ENCODE measurements at places on chromosomes 1 and 21.

DNA sequence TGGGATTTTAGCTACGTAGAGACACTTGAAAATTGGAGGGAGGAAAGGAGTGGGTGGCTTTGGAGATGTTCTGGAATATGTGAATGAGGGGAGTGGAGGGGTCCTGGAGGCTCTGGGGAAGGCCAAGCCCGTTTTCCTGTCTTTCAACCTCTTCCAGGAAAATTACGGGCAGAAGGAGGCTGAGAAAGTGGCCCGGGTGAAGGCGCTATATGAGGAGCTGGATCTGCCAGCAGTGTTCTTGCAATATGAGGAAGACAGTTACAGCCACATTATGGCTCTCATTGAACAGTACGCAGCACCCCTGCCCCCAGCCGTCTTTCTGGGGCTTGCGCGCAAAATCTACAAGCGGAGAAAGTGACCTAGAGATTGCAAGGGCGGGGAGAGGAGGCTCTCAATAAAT lies 442 bp upstream of the RUSC1 start:
- DNase-seq: no peak

GRCh38 chr1:12368646-12369045 lies 138.8 kb downstream of the VPS13D start:
- no peak for DNase-seq

GRCh38 chr1:206584683-206585082 lies 27.6 kb downstream of the EIF2D start:
- DNase-seq: no peak

- DNase-seq: no peak
Measured at GRCh38 chr1:247337250-247337746, 5.6 kb upstream of the ZNF496 start.

GRCh38 chr21:29224006-29224405 lies 74.7 kb upstream of the BACH1 start:
- DNase-seq: peak; percentile 28

DNA sequence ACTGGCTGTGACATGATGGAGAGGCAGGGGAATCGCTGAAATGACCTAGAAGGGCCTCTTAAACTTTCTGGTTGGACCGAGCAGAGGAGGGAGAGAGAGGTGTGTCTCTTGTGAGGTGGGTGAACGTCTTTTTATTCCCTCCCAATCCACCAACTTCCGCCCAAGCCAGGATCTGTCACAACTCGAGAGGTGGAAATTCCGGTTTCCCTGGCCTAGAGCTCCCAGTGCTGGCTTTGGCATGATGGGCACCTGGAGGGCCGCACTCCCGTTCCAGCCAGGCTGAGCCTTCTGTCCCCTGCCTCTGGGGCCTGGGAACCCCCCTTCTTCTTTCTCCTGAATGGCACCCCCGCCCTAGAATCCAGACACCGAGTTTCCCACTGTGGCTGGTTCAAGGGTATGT lies at the start of gene SEMA4A:
SEMA4A (plus strand) TSS at position 224 of the 400 bp plus-strand sequence. CDS start 994 bp downstream, outside the sequence.
- no peak for DNase-seq

DNA sequence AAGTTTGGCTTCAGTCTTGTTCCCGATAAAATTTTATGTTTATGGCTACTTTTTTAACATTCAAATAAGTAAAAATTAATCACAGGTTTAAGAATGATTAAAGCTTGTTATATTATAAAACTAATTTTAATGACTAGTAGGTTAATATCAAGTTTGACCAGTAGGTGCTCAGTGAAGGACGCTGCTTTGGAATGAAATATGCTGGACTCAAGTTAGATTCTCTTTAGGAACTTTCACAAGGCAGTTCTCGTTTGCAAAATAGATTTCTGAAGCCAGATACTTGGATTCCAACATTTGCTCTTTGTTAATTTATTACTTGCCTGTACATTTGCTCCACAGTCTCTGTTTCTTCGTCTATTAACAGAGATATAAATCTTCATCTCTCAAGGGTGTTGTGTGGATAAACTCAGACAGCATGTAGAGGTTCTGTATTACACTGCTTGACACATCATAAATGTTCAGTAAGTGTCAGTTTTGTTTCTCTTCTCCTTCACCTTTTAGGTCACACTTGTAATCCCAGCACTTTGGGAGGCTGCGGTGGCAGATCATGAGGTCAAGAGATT lies 432.8 kb upstream of the CHRM3 start:
- no peak for DNase-seq

DNA sequence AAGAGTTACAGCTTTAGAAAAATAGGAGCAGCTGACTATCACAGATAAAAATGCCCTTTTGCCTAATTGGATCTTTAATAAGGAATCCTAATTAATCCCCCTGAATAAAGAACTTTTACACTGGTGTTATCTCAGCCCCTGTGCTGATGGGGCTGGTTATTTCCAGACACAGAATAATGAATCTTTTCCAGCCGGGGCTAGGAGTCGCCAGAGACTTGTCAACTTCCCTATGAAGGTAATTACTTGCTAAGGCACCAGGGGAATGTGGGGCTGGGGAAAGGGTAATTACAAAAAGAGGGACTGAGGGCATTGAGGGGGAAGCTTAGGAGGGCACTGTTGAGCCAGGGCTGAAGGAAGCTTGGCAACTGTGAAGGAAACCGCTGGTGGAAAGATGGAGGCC lies 34.5 kb downstream of the HMGB4 start:
- DNase-seq: no peak

DNA sequence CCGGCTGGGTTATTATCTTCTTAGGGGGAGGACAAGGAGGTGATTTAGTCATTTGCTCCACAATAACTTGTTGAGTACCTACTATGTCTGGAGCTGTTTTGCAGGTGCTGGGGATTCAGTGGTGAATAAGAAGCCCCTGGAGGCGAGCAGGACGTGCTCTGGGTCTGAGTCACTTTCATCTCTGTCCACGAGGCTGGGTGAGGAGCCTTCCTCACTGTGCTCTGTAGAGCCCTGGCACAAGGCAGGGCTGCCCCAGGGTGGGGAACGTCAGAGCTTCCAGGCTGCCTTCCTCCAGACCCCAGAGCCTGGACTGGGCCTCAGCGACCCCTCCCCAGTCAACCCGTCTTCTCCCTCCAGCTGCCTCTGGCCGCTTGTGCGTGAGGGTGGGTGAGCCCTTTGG lies 2.5 kb upstream of the PADI6 start:
- no peak for DNase-seq

GRCh38 chr1:152153996-152154395 lies 5.0 kb downstream of the RPTN start:
- no peak for DNase-seq

- DNase-seq: no peak
Measured at GRCh38 chr1:78091215-78091813, 45.5 kb downstream of the GIPC2 start.

DNA sequence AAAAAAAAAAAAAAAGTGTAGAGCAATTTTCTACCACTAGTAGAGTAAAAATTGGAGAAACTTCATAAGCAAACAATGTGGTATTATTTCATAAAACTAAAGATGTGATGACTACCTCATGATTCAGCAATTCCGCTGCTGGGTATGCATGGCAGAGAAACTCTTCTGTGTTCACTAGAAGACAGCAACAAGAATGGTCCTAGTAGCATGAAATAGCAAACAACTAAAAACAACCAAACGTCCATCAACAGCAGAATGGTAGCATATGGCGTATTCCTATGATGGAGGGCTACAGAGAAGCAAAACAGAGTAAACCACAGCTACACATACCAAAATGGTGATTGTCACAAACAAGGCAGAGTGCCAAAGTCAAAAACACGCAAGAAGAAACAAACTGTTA lies 18.9 kb downstream of the HTR1D start:
- no peak for DNase-seq

GRCh38 chr21:21200103-21200938 lies 202.1 kb downstream of the NCAM2 start:
- DNase-seq: peak; percentile 77

DNA sequence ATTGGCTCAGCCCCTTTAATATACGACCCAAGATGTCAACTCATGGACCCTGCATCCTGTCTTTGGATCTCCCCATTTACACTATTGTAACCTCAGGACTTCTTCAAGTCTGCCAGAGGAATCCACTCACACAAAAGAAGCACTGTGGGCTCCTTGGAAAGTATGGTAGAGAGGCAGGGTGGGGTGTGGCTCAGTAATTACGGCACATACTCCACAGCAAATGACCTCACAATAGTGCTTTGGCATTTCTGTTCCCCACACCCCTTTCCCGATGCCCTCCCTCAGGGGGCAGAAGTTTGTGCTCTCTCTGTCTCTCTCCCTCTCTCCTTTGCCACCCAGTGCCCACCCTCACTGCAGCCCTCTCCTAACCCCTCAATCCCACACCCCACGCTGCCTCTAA lies 27.8 kb upstream of the IFNAR2 start:
- DNase-seq: no peak

DNA sequence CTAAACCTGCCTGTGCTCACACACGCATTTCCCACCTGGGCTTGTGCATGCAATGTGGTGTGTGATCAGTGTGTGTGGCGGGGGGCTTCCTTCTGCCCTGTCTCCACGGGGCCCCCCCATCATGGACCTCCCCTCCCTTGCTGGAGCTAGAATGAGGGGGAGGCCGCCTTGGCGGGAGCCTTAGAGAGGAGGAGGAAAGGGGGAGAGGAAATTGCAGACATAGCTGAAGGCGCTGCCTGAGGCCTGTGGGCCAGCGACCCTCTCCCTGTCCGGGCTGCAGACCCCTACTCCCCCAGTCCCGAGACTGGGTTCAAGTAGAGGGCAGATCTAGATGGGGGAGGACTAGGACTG lies 883 bp upstream of the EVA1B start:
- no peak for DNase-seq

DNA sequence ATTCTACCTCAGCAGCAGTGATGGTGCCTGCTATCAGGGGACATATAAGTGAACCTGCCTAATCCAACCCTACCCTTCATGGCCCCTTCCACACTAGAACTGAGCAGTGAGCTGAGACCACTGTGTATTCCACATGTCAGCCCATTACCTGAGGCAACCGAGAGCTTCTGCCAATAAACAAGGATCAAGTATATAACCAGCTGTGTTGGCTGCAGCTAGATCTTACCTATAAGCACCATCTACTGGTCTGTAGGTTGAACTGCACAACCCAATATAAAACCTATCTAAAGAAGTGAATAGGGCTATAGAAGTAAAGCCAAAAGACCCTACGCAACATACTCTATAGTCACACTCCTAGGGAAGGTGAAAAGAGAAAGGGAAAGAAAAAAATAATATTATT lies 376.9 kb downstream of the HHIPL2 start:
- peak; percentile 19 for DNase-seq

DNA sequence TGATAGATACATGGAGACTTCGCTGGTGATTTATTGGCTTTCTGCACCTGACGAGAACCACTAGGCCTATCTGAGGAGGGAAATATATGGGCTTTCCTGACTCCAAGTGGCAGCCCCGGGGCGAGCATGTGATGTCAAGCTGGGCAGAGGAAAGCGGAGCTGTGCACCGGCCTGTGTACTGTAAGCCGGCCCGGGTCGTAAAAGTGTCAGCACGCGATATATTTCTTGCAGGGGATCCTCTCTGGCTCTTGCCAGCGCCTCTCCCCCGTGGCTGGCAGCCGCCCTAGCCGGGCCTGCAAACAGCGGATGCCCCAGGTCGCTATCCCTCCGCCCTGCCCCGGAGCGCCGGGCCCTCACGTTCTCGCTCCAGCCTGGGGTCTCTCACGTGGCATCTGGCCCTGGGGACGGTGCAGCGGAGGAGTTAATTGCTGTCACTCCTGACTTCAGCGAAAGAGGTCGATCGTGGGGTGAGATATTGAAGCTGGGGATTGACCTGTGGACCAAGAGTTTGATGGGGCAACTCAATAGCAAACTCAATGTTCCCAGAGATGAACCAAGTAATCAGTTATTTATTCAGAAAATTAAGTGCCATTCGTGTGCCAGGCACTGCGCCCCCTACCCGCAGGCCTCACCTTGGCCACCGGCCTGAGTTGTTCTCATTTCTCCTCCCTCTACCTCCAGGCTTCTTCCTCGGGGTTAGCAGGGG lies 41.0 kb upstream of the HAO2 start:
- no peak for DNase-seq

DNA sequence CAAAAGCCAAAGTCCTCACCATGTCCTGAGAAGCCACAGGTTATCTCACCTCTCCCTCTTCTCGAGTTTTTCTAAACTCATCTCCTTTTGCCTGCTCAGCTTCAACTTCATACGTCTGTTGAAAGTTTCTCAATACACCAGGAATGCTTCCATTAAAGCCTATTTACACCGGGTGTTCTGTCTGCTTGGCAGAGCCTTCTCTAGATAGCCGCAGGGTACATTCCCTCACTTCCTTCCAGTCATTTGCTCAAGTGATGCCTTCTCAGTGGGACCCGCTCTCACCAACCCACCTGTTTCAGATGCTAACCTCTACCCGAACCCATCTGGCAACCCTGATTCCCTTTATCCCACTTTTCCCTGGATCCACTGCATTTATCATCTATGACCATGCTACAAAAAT lies 257.0 kb upstream of the ADGRL2 start:
- no peak for DNase-seq

DNA sequence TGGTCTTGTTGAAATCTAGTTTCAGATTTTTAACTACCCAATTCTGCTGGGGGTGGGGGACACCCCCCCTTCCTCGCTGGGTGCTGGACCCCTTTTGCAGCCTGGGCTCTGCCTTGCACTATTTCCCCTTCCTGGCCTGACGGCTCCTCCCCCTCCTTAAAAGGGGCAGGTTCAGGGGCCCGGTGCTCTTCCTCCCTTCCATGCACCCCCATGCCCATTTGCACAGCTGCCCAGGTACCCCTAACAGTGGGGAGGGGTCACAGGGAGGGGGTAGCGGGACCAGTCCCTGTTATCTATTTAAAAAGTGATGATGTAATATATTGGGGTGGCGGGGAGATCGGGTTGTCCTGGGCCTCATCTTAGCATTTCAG lies 15.3 kb downstream of the ZBTB7B start:
- no peak for DNase-seq

- DNase-seq: no peak
Measured at GRCh38 chr1:185315445-185316071, 1.5 kb downstream of the IVNS1ABP start.

Data from KBM-7 (cell line).